ENCODE measurements at places on chromosomes 5 and 9.

DNA sequence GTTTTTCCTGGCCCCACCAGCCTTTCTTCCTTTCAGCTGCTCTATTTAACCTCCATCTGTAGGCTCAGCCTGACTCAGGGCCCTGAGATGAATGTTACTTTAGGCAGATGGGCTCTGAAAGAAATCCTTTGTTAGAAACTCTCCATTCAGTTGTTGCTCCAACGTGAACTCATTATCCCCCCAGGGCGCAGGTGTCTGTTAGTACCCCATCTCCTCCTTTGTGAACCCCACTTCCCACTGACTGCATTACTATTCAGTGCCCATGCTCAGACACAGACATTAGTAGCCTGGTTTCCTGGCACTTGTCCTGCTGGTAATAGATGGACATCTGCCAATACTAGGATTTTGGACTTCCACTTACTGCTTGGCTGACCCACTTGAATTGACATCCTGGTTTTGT lies 1271.6 kb downstream of the PTPRD start:
- no peak for DNase-seq

GRCh38 chr9:110582156-110582555 lies 2.6 kb upstream of the SVEP1 start:
- DNase-seq = no peak

DNA sequence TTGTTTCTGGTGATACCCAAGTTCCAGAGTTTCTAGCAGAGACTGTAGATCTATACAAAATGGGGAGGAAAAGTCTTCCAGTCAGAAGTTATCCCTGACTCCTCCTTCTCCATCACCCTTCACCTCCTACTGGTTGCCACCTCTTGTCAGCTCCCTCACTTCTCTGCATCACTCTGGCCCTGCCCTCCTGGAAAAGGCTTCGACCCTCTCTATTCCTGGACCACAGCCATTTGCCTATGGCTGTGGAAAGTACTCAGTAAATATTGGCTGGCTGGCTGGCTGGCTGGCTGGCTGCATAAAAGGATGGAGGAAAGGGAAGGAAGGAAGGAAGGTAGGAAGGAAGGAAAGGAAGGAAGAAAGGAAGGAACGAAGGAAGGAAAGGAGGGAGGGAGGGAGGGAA lies 32.7 kb upstream of the ABCA1 start:
- DNase-seq = no peak

GRCh38 chr5:156314416-156314815 lies 12.5 kb upstream of the SGCD start:
- DNase-seq = no peak

GRCh38 chr9:125646217-125646616 lies 60.8 kb downstream of the MAPKAP1 start:
- DNase-seq = no peak

GRCh38 chr9:116219686-116220085 lies 66.1 kb downstream of the PAPPA start:
- DNase-seq = no peak

DNA sequence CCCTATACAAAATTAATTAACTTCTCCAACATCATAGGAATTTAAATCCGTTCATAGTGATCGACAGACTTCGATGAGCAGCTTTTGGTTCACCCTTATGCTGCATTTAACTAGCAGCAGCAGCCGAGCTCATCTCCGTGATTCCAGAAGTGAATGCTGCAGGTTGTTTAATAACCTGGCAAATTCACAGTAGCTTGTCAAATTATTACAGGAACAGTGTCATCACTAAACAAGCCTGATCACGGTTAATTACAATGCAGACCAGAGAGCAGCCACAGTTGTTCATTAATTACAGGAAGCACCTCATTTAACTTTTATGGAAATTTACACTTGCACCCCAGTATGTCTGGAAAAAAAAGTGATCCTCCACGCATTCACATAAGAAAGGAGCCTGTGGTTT lies 188.2 kb downstream of the BNC2 start:
- no peak for DNase-seq

DNA sequence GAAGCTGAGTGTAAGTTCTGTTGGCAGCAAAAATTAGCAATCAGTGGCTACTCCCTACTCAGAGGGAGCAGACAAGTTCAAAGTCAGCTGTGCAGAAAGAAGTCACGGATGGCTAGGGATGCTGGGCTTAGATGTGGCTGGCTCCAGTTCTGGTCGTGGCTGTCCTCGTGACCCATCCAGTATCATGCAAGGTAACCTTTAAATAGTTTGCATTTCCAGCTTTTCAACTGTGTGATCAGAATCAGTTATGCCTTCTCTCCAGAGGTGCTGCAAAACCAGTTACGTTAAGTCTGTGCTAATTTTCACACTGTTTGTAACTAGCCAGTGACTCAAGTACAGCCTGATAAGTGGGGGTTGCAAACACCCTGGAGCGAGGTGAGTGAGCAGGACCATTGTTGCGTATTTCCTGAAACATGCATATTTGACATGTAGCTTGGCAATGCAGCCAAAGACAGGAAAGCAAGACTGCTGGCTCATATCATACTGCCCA lies 302.4 kb downstream of the ATPSCKMT start:
- no peak for DNase-seq

DNA sequence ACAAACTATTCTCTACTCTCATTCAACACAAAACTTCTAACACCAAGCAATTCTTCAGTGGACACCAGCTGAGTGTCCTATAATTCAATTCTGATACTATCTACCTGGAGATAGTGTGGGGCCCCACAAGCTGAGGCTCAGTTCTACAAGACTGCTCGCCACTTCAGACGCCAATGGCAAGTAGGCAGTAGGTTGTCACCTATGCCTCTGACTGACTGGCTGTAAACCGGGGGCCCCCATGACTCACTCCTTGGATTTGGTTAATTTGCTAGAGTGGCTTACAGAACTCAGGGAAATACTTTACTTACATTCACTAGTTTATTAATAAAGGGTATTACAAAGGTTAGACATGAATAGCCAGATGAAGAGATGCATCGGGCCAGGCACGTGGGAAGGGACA lies 21.5 kb downstream of the INIP start:
- no peak for DNase-seq

DNA sequence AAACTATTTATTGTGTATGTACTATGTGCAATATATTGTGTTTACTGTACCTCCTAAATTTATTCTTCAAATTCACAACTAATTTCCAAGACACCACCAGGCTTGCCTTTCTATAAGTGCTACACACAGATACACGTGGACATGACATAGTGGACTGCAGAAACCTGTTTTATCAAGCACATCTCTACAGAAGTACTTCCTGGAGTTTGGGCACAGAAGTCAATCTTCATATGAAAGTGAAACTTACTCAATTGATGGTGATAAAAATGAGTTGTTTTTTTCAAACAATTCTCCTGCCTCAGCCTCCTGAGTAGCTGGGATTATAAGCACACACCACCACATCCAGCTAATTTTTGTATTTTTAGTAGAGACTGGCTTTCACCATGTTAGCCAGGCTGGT lies 57.6 kb downstream of the NLN start:
- no peak for DNase-seq

DNA sequence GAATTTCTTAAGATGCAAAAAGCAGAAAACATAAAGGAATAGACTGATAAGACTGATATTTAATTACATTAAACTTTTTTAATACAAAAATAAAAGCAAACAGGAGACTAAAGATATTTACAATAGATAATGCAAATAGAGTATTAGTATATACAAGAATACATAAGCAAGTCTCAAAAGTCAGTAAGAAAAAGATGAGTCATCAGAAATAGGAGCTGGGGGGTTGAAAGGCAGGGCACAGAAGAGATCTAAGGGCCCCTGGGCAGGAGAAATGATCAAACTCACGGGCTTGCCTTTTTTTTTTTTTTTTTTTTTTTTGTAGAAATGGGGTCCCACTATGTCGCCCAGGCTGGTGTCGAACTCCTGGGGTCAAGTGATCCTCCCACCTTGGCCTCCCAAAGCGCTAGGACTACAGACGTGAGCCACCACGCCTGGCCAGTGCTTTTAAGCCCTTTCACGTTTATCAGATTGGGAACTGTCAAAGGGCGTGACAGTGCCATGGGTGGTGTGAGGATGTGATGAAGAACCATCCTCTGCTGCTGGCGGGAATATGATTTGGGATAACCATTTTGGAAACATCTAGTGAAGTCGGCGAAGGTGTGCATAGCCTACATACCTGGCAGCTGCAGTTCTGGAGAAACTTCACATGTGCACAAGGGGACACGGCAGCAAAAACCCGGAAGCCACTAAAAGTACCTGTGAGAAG lies 126.1 kb downstream of the CACNA1B start:
- DNase-seq = no peak
